Breast epithelium (tissue), 4 donors: ENCODE measurements at places on chromosomes 2 and 18.

DNA sequence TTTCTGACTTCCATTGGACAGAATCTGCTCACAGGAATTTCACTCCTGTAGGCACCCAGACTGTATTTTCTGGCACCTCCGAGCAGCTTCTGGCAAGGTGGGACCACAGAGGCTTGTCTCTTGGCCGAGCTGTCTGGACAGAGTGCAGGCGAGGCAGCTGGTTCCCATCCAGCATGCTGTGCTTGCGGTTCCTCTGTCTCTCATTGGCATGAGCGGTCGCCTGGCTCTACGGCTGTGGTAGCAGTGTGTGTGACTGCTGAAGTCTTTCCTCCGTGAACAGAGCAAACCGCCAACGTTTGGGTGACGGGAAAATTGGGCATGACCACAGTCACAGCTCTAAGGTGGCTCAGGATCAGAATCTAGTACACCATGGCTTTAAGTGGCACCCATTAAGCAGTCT is 411.7 kb upstream of the NETO1 start:
- no peak overlapping the region for H3K4me3 ChIP-seq
- H3K27me3 ChIP-seq: no peaks in the 10 kb centered on the region
- H3K36me3 ChIP-seq: no peaks in the 10 kb centered on the region
- no peak for DNase-seq

- no peaks in the 10 kb centered on the region for H3K36me3 ChIP-seq
- peaks cover 6% of the 10 kb centered on the region for H3K4me1 ChIP-seq
- H3K27me3 ChIP-seq: no peaks in the 10 kb centered on the region
- no peak overlapping the region for H3K4me3 ChIP-seq
These were observed 69.5 kb downstream of the ANTXR1 start for GRCh38 chr2:69082430-69082997.

GRCh38 chr2:2570871-2571270 is 239.8 kb upstream of the MYT1L start:
- DNase-seq: no peak
- H3K4me3 ChIP-seq: no peak overlapping the region
- no peaks in the 10 kb centered on the region for H3K27me3 ChIP-seq
- H3K36me3 ChIP-seq: no peaks in the 10 kb centered on the region
- no peak overlapping the region for H3K27ac ChIP-seq

- DNase-seq: no peak
- H3K36me3 ChIP-seq: no peaks in the 10 kb centered on the region
- no peaks in the 10 kb centered on the region for H3K4me1 ChIP-seq
- no peak overlapping the region for H3K27ac ChIP-seq
These were observed 247.2 kb upstream of the RAB12 start for GRCh38 chr18:8361941-8362471.

- H3K4me1 ChIP-seq: no peaks in the 10 kb centered on the region
- H3K27me3 ChIP-seq: no peaks in the 10 kb centered on the region
- no peak for DNase-seq
- H3K27ac ChIP-seq: no peak overlapping the region
These were observed 42.4 kb downstream of the KIF5C start for GRCh38 chr2:148917431-148917830.
